ENCODE measurements at places on chromosomes 11 and 22.

DNA sequence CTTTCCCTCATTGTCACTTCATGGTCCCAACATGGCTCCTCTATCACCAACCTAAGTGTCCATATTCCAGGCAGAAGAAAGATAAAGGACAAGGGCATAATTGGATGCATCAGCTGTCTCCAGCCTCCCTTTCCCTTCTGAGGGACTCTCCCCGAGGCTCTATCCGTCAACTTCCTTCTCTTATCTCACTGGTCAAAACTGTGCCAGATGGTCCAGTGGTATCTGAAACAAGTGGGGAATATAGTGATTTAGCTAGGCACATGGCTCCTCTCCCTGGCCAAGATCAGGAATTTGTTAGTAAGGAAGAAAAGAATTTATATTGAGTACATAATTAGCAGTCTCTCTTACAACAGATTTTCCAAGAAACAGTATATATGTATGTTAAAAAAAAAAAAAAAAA, 12.6 kb upstream of the SPON1 start:
- DNase-seq: no peak

DNA sequence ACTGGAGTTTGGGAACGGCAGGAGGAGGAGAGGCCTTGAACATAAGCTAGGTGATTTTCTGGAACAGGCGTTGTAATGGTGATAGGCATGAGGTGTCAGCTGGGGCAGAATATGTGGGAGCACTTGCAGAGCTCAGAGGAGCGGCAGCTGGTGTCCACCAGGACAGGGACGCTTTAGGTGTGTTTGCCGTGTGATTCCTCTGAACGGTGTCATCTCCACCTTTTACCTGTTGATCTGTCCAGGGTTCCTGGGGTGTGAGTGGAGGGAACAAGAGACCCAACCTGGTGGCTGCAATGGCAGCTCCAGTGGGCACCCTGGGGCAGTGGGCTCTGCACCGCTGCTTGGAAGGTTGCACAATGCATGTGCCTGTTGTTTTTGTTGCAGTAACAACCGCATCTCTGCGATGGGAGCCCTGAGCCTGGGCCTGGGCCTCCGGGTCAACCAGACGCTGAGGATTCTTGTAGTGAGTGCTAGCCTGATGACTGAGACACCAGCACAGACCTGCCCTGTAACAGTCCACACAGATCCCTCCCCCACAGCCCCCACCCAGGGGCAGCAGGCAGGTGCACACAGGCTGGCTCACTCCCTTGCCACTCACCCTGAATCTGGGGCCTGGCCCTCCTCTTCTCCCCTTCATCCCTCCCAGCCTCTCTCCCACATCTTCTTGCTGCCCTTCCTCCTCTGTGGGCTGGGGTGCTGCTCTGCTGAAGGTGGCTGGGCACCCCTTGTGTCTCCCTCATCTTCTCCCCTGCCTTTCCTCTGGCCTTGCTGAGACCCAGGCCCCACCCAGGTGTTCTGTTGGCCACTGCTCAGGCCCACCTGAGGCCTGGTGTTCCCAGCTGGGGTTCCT, 9.2 kb downstream of the LRRC74B start:
- no peak for DNase-seq

DNA sequence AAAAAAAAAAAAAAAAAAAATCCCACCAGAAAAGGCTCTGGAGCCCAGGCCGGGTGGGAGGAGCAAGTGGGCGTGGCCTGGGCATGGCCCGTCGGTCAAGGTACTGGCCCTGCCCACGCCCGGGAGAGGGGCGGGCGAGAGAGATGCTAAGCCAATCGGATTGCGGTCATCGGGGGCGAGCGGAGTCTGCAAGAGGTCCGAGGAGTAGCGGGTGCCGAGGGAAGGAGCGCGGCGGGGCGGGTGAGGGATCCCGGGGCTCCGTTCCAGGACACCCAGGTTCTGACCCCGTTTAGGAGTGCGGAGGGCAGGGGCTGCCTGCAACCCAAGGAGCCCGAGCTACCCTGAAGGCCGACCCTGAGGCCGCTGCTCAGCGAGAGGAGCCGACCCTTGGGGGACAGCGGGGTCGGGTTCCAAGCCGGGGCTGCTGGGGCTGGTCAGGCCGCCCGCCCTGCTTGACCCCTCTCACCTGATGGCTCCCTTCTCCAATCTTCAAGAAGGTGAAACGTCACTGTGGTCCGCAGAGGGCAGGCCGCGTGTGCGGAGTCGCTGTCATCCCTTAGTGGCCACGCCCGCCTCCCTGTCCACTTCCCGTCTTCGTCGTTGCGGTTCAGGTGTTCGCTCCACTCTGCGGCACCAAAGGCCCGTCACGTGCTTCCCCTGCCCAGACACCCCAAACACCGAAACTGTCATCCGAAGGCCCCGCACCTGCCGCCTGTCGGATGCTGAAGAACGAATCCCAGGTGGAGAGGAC, 11.1 kb upstream of the TAB1 start:
- DNase-seq: peak; percentile 79

DNA sequence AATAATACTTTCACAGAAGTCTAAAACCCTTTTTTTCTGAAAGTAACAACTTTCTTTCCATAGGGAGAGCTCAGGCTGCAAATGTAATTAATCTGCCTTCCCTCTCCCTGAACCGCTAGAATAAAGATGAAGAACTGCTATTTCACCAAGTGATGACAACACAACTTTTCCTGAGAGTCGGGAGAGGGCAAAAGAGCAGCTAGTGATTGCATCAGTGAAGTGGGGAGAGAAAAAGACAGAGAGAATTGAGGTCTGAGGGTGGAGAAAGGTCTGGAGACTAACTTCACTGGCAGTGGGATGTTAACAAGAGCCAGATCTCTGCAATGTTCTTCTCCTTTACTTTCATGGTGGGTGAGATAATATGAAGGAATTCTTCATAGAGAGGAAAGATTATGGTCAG, 10.9 kb upstream of the MPEG1 start:
- no peak for DNase-seq

- DNase-seq: no peak
These were observed 24.5 kb upstream of the BLID start for GRCh38 chr11:122140500-122140899.

DNA sequence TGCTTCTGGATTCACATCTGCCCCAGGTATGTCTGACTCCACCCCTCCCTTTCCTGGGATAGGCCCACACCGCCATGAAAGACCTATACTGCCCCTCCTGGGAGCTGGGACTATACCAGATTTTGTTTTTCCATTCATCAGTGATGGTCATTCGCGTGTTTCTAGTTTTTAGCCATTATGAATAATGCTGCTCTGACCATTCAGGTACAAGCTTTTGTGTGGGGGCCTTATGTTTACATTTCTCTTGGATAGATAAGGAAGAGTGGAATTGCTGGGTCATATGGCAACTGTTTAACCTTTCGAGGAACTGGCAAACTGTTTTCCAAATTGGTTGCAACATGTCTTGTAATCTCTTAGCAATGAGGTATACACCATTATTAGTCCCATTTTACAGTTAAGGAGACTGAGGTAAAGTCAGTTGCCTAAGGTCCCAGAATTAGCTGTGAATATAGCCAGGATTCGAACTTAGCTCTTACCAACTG, 1.2 kb upstream of the TBC1D10A start:
- peak; percentile 62 for DNase-seq

GRCh38 chr22:19722982-19723231, 432 bp upstream of the GP1BB start:
- no peak for DNase-seq

DNA sequence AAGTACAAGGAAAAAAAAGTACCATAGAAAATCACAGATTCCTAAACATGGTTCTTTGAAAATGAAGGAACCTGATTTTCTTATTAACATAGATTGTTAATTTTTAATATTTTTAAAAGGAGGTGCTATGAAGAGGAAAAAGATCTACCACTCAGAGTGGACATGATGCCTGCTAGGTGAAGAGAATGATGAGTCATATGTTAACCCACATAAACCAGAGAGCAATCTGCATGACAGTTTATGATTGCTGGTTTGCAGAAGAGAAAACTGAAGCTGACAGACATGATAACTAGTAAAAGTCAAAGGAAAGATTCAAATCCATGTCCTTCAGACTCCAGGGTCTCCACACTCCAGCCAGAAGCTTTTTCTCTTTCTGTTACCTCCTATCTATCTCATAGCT, 1231.7 kb downstream of the LRRC4C start:
- DNase-seq: no peak

DNA sequence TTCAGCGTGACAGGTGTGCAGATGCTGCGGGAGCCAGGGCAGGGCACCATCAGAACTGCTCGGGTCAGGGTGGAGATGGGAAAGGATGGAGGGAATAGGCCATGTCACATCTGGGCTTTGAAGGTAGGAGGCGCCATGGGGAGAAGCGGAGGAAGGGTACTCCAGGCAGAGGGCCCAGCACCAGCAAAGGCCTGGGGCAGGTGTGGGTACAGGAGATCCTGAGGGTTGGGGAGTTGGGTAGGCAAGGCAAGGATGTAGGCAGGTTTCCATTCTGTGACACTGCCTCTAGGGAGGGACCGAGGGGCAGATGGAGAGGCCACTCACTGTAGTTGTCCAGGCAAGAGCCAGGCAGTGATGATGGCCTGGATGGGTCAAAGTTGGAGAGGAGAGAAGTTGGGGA, 8.5 kb downstream of the EMID1 start:
- DNase-seq: no peak

GRCh38 chr22:50627642-50628542, at the start of gene ARSA:
Gene ARSA, minus strand, starts transcription at chr22:50628152. Its CDS starts 373 bp downstream, at chr22:50627779.
- peak; percentile 83 for DNase-seq

- no peak for DNase-seq
These were observed 83.3 kb upstream of the PICALM start for GRCh38 chr11:86152006-86152862.

Measured in left colon (tissue), 2 donors.